ENCODE measurements at places on chromosomes 3 and 15. TPM values are rescaled to one million over a fixed set of nuclear protein-coding genes. Genes with fewer than 3 reads are reported as not detected.

The CFAP44 gene
- total RNA-seq, result 3.2 TPM

The OR5K2 gene
- not detected for total RNA-seq

The SCAANT1 gene
- not detected for total RNA-seq

The SEC61A1 gene
- 292 TPM for total RNA-seq

The TERB2 gene
- not detected for total RNA-seq

The LRTM1 gene
- total RNA-seq, result not detected

The WDR5B gene
- total RNA-seq, result 4.1 TPM

The STARD5 gene
- total RNA-seq, result 24.1 TPM

The SQOR gene
- total RNA-seq, result 249 TPM

The HGD gene
- 0.12 TPM for total RNA-seq

The LARP6 gene
- 61.9 TPM for total RNA-seq

The COMMD4 gene
- total RNA-seq, result 26.2 TPM

The FOXL2NB gene
- total RNA-seq, result under 0.01 TPM

The DUOXA1 gene
- total RNA-seq, result 0.59 TPM

The CXCR6 gene
- total RNA-seq, result not detected

The NPRL2 gene
- 23.2 TPM for total RNA-seq

The SH3GL3 gene
- total RNA-seq, result not detected

The TRIM42 gene
- total RNA-seq, result not detected

The UQCC5 gene
- total RNA-seq, result 13.8 TPM

The GOLGA6A gene
- not detected for total RNA-seq

The FNDC3B gene
- total RNA-seq, result 103 TPM

The NXPE3 gene
- 20.4 TPM for total RNA-seq

The PRKAR2A gene
- 24.5 TPM for total RNA-seq

The NPAP1 gene
- total RNA-seq, result not detected

The VIPR1 gene
- 19.5 TPM for total RNA-seq

The GOLGA6L26 gene
- total RNA-seq, result not detected

The ALDH1A2 gene
- total RNA-seq, result 5.5 TPM

The ALDH1L1 gene
- 0.08 TPM for total RNA-seq

The FGF12 gene
- total RNA-seq, result not detected

The SCN5A gene
- 0.08 TPM for total RNA-seq

Measured in smooth muscle cell of the coronary artery (primary cell).